ENCODE measurements at places on chromosomes 13 and 19.

GRCh38 chr19:16281743-16282142 is 42.9 kb upstream of the KLF2 start:
- no peak for DNase-seq

GRCh38 chr13:20877902-20878301 is 24.6 kb downstream of the XPO4 start:
- DNase-seq: no peak

DNA sequence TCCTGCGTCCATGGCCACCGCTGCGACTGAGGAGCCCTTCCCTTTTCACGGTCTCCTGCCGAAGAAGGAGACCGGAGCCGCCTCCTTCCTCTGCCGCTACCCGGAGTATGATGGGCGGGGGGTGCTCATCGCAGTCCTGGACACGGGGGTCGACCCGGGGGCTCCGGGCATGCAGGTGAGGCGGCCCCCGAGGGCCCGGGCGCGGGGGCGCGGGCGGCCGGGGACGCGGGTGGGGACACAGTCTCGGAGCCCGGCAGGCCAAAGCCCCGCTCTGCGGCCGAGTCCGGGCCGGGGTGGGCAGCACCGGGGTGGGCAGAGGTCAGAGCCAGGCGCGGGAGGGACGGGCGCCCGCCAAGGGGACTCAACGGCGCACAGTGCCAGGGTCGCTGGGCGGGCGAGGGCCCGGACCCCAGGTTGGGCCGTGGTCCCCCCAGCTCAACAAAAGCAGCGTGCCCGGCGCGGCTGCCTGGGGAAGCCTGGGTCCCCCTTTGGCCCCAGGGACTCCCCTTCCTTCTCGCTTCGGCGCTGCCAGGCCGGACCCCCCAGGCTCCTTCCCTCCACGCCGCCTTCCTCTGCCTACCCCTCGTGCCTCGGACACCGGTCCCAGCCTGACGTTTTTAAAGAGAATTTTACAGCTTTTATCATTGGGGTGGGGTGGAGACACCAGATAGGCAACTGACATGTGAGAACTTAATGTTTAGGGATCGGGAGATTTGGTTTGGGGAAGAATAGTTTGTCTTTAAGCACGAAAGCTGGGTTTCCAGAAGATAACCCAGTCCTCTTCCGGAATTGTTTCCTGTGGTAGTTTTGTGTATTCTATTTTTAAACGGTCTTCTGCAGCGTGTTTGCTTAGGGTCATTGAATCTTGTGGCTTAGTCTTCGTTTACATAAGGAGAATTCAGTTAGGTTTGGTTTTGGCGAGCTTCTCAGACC is 509 bp downstream of the TPP2 start:
- DNase-seq: peak; percentile 14

GRCh38 chr19:19271828-19272599 is 1.1 kb downstream of the TM6SF2 start:
- DNase-seq: no peak

DNA sequence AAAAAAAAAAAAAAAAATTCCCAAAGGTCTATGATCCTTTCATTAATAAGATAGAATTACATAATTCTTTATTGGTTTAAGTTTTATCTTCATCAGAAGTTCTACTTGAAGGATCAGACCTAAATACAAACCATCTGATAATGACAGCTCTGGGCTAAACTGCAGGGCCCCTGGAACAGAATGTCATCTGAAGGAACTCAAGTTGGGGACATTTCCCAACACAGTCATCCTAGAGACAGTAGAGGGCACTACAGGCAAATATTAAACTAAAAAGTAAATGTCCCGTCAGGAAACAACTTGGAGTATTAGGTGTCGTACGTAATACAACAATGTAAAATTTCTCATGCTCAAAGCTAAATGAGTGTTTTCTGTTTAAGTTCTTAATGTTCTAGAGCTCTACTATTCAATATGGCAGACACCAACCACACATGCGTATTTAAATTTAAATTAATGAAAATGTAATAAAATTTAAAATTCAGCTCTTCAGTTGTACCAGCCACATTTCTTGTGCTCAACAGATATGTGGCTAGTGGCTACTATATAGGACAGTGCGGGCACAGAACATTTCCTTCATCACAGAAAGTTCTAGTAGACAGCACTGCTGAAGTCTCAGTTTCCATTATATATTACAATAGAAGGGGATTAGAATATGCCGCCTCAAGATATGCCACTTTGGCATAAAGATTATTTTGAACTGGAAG is 21.8 kb upstream of the NAXD start:
- DNase-seq: peak; percentile 57

DNA sequence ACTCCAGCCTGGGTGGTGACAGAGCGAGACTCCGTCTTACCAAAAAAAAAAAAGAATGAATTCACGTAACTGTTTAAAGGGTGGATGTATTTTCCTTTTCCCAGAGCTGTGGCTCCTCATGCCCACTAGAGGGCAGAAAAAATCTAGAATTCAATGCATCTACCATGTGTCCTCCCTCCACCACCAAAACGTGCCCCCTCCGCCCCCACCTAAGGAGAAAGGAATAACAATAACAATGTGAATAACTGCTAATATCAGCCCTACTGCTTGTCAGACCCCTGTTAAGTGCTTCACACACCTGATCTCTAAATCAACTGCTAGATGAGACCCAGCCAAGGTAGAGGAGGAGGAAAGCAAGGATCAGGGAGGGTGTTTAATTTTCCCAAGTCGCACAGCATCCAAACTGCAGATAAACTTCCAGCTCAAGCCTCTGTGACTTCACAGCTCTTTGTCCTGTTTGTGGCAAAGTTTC is 20.2 kb upstream of the PNMA8B start:
- peak; percentile 38 for DNase-seq

DNA sequence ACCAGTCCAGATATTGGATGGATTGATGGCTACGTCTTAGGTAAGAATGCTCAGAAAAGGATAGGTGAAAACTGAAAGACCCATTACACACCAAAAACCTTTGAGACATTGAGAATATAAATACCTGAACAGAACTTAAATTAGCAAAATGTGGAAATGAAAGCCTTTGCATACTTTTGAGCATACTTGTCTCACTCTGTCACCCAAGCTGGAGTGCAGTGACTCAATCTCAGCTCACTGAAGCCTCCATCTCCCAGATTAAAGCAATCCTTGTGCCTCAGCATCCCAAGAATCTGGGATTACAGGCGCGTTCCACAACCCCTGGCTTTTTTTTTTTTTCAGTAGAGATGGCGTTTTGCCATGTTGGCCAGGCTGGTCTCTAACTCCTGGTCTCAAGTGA is 695.3 kb downstream of the DACH1 start:
- no peak for DNase-seq

DNA sequence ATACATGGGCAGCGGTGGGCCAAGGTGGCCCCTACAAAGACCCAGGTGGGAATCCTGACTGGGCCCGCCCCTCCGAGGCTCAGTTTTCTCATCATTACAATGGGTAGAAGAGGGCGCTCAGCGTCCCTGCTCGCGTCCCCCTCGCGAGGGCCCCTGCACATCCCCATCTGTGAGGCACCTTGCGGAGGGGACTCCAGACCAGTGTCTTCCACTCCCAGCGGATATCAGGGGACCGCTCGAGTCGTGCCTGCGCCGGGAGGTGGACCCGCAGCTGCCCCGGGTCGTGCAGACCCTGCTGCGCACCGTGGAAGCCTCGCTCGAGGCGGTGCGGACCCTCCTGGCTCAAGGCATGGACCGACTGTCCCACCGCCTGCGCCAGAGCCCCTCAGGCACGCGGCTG is 15.3 kb upstream of the COLGALT1 start:
- DNase-seq: no peak

- DNase-seq: no peak
Measured at GRCh38 chr19:34733266-34733745, 737 bp upstream of the ZNF181 start.

DNA sequence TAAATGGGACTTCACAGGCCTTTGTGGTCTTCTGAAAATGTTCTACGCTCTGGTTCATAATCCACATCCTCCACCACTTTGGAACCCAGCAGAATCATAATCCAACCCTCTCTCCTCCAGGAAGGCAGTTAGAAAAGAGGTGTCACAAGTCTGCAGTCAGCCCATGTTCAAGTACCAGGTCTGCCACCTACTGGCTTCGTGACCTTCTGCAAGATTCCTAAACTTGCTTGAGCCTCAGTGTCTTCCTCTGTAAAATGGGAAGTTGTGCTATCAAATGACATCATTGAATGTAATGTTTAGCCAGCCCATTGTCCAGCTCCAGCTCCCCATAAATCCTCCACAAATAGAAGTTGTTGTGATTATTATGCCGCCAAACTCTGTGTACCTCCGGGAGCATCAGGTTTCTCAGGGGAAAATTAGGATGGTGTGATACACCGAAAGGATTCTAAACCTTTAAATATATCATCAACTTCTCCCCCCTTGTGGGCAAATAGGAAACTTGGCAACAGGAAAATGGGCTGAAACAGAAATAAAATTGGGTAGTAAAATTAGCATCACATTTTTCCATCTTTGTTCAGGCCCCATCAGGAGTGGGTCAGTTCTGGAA is 109.7 kb downstream of the NUFIP1 start:
- DNase-seq: peak; percentile 63

DNA sequence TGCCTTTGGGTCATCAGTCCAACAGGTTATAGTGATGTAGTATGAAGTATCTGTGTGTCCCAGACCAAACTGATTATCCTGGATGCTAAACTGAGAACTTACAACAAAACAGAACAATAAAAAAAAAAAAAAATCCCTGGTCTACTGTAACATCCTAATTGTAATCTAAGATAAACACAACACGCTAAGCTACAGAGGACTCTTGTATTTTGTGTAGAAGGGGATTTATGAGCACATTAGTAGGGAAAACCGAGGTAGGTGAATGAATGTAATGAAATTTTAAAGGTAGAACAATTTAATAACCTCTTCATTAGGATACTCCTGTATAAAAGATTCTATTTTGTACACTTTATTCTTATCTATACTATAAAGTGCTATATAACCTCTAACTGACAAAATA is 424.1 kb downstream of the NDFIP2 start:
- no peak for DNase-seq

DNA sequence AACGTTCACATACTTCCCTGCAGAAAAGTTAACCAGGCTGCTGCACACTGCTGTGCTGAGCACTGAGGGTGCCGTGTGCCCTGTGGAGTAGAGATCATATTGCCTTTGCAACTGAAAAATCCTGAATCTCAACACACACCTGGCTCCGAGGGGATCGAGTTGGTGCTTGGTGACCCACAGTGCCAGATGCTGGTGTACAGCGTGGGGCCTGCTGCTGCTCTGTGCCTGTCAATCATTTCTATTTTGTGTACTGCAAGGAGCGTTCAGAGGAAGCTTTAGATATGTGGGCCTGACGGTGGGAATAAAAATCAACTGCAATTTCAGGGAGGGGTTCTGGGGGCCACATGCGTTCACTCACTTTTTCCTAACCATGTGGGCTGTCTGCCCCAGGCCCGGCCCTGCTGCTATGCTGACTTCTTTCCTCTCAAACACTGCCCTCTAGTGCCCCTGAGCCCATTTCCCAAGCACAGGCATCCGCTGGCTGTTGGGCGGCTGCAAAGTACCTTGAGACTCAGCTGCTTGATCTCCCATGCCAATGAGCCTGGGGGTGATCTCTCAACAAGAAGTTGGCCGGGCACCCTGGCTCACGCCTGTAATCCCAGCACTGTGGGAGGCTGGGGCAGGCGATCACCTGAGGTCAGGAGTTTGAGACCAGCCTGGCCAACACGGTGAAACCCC is 9.7 kb upstream of the LENG8 start:
- DNase-seq: peak; percentile 35

GRCh38 chr19:39546599-39546998 is 6.6 kb upstream of the EID2 start:
- no peak for DNase-seq

GRCh38 chr19:40663695-40664692 is 26.5 kb downstream of the NUMBL start:
- DNase-seq: peak; percentile 42

DNA sequence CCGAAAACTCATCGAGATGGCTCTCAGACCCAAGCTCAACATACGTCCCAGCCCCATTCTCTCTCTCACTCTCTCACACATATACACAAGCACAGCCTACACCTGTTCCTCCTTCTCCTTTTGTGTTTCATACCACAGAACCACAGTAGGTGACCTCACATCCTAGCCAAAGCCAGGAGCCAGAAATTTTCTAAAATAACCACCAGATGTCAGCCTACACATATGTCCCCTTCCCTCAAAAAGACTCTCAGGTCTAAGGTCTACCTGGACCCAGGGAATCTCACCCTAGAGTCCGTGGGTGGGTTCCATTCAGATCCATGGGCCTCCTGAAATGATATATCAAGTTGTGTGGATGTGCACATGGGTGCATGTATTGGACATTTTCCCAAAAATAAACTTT is 104.2 kb upstream of the IPO5 start:
- DNase-seq: peak; percentile 26

DNA sequence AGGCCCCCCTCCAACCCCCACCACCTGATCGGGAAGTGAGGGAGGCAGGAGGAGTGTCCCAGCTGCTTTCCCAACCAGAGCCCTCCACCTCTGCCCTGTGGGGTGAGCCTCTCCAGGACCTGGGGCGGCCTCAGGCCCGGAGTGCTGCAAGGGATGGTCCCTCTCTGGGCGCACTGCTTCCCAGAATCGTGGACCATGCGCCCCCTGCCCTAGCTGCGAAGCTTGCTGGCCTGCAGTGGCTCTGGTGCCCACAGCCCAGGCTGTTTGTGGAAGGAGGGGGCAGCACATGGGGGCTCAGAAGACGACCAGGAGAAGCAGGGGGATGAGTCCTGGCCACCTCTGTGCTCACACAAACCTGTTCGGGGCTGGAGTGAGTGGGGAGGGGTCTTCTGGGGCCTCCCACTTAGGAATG is 33.6 kb downstream of the CEBPG start:
- no peak for DNase-seq

- no peak for DNase-seq
Measured at GRCh38 chr13:78958006-78958405, 299.1 kb upstream of the OBI1 start.

- DNase-seq: no peak
Measured at GRCh38 chr19:10070730-10071446, 15.2 kb upstream of the SHFL start.

GRCh38 chr19:28217022-28217421 is 995.9 kb downstream of the UQCRFS1 start:
- no peak for DNase-seq

GRCh38 chr19:39543477-39543857 is 3.5 kb upstream of the EID2 start:
- DNase-seq: no peak

GRCh38 chr13:100962585-100962984 is 288.0 kb upstream of the TMTC4 start:
- no peak for DNase-seq

GRCh38 chr13:109154546-109154945 is 525.1 kb downstream of the MYO16 start:
- peak; percentile 73 for DNase-seq

DNA sequence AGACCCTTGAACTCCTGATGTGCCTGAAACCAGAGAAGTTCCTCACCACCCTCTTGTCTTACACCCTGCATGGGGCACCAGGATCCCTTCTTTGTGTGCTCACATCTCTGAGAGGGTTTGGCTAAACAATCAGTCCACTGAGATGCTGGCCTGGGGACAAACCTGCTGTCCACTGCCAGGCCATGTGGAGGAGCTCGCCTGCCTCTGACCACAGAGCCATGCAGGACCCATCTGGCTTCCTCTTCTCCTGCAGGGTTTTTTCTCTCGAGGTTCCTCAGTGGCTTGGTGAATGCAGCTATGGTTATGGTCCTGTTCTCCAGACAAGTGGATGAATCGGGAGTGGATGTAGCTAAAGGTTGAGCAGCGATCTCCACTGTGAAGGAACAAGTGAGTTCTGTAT is 49.1 kb upstream of the MEDAG start:
- DNase-seq: no peak
